Activated CD4-positive, CD25-positive, alpha-beta regulatory T cell (primary cell): ENCODE measurements at places on chromosomes 5 and 9.

DNA sequence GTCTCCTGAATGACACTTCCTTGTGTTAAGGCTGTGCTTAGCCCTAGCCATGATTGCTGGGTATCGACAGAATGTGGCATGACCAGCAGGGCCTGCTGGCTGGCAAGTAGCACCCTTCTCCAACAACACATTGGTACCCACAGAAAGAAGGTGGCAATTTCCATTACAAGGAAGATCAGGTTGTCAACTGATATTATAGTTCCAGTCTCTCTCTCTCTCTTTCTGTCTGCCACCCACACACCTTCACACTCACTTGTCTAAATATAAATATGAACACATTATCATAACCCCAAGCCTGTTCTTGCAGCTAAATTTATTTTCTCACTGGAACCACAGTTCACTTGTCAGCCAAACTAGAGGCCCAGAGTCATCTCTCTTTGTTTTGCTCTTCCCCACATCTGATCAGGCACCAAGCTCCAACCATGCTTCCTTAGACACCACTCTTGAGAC lies 408.1 kb upstream of the PIK3R1 start:
- no peak for DNase-seq

DNA sequence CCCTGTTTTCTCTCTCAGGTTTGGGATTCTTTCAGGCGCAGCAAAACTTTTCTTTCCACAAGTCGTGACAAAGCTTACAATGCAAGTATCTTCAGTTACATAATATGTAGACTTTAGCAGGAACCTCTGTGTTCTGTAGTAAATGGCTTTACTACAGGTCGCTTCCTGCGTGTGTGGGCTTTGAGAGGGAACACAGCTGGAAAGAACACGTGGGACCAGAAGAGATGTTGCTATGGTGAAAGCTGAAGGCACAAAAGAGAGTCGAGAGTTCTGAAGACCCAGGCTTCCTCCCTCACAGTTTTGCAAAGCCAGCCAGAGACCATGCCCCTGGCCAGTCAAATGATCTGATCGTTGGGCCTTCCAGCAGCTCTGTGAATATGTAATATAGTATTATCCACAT lies 4.0 kb downstream of the ANKRD55 start:
- DNase-seq, result no peak

GRCh38 chr9:130336885-130337284 lies 71.3 kb downstream of the HMCN2 start:
- no peak for DNase-seq

DNA sequence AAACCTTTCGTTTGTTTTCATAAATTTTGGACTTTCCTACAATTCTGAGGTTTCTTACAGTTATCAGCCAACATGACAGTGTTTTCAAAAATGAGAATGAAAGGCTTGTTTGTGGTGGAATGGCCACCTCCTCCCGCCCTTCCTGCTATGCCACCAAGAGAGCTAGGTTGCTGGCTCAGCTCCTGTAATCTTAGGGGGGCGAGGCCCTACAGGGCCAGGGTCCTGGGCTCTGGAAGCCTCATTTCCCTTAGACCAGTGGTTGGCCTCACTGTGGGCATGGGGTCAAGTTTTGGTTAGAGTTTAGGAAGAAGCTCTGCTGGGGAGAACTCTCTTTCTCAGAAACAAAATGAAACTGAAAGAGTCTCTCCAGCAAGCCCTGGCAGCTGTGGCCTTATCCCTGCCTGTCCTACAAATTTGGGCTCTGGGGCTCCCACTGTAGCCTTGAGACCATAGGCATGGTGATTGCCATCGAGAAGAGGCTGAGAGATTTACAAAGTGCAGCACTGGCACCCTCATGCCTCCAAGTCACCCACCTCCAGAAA lies 66.2 kb downstream of the IRX1 start:
- DNase-seq, result no peak

- no peak for DNase-seq
These were observed 380.4 kb upstream of the CTNND2 start for GRCh38 chr5:12284604-12285003.

DNA sequence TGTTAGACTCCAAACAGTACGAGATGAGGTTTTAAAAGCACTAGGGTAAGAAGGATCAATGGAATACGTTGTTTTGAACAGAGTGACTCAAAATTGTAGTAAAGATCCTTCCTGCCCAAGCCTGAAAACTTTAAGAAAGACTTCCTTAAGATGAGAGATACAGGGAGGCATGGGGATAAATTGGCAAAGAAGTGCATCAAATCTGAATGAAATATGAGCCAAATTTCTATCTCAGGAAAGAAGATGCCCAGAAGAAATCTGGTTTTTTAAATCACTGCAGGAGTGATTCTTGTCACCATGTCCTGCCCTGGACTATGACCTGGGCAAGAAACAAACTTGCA lies 14.9 kb downstream of the FCN2 start:
- no peak for DNase-seq

GRCh38 chr9:892123-892522 lies 50.6 kb downstream of the DMRT1 start:
- DNase-seq, result no peak

GRCh38 chr9:2047916-2048315 lies 32.8 kb downstream of the SMARCA2 start:
- DNase-seq, result no peak

DNA sequence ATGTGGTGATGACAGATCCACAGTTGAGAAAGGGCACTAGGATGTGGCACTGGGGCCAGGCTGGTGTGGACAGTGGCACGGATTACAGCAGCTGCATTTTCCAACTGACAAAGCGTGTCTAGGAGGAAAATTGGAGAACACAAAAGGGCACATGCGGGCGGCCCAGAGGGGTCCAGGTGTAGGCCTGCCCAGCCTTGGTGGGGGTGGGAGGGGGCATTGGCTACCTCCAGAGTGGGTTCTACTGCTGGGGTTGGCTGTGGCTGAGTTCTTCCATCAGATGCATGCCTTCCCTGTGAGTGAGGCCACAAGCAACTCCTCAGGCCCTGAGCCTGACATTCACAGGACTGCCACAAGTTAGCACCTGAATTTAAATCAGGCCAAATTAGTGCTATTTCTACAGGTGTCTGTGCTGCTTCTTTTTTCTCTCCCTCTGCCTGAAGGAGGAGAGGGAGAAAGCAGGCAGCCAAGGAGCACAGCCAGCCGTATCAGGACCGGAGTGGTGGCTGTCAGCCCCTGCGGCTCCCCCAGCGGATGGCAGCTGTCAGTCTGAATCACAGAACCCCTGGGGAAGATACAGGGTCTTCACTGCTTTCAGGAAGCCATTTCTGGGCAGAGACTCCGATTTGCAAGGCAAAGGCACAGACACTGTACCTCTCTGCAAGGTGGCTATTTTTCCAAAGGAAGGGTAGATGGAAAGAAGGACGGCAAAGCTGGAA lies 464.2 kb downstream of the SPOCK1 start:
- DNase-seq, result no peak

DNA sequence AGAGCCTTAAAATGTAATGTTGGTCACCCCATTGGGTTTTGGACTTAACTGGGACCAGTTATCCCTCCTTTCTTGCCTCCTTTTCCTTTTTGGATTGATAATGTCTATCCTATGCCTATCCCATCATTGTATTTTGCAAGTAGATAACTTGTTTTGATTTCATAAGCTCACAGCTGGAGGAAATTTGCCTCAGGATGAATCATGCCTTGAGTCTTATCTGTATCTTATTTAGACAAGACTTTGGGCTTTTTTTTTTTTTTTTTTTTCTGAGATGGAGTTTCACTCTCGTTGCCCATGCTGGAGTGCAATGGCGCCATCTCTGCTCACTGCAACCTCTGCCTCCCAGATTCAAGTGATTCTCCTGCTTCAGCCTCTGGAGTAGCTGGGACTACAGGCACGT lies 443.3 kb downstream of the DNAH5 start:
- DNase-seq, result no peak

GRCh38 chr5:171633776-171634470 lies 151.7 kb upstream of the SMIM23 start:
- no peak for DNase-seq

DNA sequence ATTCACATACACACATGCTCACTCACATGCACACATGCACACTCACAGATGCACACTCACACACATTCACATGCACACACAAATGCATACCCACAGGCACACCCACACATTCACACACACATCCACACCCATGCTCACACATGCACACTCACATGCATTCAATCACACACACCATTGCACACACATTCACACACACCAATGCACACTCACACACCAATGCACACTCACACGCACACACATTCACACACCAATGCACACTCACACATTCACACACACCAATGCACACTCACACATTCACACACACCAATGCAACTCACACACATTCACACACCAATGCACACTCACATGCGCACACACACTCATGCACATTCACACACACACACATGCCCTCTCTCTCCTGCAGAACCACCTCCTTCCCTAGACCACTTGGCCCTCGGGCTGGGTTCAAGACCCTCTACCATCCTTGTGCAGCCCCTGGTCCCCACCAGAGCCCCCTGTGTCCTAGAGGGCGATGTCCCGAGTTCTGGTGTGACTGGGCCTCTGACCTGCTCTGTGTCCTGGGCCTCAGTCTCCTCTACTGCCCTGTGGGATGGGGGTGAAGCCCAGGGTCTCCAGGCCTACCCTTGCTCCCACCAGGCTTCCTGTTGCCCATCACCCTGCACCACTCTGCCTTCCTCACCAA lies 139.0 kb downstream of the OLFM1 start:
- no peak for DNase-seq

GRCh38 chr9:120153258-120153657 lies 426.7 kb downstream of the CDK5RAP2 start:
- DNase-seq, result no peak

DNA sequence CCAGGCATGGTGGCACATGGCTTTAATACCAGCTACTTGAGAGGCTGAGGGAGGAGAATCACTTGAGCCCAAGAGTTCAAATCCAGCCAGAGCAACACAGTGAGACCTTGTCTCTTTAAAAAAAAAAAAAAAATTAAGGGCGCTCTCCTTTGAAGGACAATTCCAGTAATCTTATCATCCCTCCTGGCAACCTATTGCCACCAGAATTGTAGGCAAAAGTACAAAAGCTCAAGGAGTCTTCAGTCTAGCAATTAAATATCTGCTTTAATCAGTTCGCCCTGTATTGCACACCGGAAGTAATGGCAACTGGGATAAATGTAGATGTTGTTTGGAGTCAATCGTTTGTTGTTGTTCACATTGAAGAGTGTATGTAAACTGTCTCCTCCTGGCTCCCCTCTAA lies 7.7 kb downstream of the SNX18 start:
- no peak for DNase-seq

- no peak for DNase-seq
These were observed 2.6 kb upstream of the TXNDC8 start for GRCh38 chr9:110340306-110340705.

GRCh38 chr5:80216096-80216495 lies 39.8 kb downstream of the SERINC5 start:
- DNase-seq, result no peak

GRCh38 chr5:151079838-151080612 lies 809 bp downstream of the TNIP1 start:
- DNase-seq, result no peak

GRCh38 chr9:69157751-69158466 lies 16.2 kb upstream of the TJP2 start:
- DNase-seq, result no peak

DNA sequence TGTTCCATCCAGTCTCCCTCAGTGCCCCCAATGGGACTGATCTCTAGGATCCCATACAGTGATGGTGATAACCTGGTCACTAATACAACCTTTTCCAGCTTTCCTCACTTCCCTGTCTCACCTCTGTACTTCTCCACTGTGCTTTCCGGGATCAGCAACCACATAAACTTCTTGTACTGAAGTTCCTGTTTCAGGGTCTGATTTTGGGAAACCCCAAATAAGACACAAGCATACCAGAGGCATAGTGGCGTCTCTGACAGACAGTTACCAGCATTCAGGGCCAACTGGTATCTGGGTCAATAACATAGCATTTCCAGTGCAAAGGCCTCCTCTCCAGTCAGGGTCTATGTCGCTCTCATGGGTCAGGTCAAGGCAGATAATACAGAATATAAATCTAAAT lies 64.3 kb downstream of the GLDC start:
- DNase-seq, result no peak

- no peak for DNase-seq
These were observed 48.5 kb downstream of the RFX3 start for GRCh38 chr9:3477236-3477834.

GRCh38 chr9:109487247-109487646 lies 10.9 kb downstream of the PTPN3 start:
- no peak for DNase-seq

GRCh38 chr5:143361438-143361837 lies 42.0 kb downstream of the NR3C1 start:
- no peak for DNase-seq

DNA sequence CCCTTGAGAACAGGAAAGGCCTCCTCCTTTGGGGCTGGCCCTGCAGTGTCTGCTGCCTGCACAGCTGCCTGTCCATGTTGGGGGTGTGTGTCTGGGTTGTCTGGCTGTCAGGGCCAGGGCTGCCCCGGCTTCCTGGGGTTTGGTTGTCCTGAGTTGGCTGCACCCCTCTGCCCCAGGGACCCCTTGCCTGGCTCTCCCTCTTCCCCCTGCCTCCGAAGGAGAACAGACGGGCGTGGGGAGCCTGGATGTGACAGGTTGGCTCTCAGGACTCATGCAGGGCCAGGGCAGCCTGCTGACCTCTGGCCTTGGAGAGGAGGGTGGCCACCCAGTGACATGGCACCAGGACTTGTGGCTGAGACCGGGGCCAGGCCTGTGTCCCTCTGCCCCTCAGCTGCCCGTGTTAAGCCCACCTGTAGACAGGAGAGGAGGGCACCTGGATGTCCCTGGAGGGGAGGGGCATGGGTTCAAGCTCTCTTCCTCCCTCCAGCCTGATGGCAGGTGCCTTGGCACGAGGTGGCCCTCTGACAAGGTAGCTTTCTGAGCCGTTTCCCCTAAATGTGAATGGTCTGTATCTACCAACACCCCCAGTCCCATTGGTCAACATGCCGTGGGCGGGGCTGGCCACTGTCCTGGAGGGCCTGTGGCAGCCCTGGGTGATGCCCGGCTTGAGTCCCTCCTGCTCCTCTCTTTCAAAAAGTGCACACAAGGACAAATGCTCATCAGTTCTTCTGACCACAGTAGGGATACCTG lies 34.9 kb downstream of the WNK2 start:
- no peak for DNase-seq

GRCh38 chr5:76333571-76333970 lies 69.5 kb upstream of the IQGAP2 start:
- no peak for DNase-seq

DNA sequence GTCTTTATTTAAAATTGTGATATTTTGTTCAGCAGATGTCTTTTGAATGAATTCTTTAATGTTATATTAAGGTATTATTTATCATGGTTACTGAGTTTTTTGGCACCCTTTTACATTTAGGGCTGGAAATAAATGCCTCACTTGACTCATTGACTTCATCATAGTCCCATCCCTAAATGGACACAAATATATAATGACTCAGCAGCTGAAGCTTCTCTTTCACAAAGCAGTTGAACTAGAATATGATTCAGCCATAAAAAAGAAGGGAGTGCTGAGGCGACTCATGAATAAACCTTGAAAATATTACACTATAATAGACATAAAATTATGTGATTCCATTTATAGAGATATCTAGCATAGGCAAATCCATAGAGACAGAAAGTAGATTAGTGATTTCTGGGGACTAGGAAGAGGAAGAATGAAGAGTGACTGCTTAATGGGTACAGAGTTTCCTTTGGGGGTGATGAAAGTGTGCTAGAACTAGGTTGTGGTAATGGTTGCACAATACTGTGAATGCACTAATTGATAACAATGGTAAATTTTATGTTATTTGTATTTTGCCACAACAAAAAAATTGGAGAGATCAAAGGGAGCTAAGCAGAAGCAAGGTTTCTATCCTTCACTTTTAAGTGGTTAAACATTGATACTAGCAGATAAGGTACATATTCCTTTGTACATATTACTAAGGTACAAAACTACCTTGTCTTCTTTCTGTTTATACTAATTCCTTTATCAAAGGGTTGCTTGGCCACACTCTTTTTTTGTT lies 449.6 kb downstream of the NTRK2 start:
- DNase-seq, result no peak
